GM12892 (cell line): ENCODE measurements at places on chromosomes 1 and 21.

DNA sequence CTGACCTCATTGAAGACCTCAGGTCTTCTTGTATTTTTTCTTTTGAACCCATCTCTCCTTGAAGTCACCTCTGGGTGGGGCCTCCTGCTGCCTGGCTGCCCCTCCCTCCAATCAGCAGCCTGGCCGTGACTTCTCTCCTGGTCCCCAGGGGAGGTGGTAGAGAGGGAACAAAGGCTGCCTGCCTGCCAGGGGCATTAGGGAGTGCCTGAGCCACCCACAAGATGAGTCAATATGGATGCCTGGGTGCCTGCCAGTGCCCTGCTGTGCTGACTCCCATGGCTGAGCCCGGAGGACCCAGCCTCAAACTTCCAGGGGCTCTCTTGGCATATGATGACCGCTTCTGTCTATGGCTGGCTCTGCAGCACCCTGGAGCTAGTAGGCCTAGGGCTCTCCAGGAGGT is 5.3 kb upstream of the CDCP2 start:
- no peak for DNase-seq

DNA sequence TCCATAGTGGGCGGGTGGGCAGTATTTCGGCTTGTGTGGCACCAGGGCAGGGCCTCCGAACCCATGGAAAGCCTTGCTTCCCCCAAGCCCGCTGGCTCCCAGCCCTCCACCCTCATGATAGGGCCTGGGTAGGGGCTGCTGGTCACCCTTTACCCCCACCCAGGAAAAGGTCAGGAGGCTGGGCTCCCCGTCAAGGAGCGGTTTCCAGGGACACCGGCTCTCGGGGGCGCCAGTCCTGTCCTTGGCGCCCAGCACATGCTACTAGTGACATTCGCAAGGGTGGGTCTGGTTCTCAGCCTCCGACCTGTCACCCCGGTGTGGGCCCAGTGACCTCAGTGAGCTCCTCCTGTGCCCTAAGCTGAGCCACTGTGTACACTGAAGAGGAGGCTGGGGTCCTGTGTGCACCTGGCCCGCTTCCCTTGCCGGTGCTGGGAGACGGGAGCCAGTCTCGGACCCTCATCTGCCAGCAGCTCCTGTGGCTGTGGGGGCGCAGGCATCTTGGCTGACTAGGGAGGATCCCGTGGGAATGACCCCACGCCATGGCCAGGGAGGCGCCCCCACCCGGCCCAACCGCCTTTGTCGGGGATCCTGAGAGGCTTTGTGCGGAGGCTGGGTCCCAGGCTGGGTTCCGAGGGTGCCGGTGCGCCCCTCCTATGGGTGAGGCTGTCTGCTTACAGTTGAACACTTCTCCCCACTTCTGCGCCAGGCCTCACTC is 54.6 kb downstream of the SKI start:
- DNase-seq = no peak

GRCh38 chr1:84387480-84388163 is 10.7 kb upstream of the DNASE2B start:
- DNase-seq = no peak

GRCh38 chr1:33763406-33763805 is 100.5 kb upstream of the HMGB4 start:
- no peak for DNase-seq

DNA sequence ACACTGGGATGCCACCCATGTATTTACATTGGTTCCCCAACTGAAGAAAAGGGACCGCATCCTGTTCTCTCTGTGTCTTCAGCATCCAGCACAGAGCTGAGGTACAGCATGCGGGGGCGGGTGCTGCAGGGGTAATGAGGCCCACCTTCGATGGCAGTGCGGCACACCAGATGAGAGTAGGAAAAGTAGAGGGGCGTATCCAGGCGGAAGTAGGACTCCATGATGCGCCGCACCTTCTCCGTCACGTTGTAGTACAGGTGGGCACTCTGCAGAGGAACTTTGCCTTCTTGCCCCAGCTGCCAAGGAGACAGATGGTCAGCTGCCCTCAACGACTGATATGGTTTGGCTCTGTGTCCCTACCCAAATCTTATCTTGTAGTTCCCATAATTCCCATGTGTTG is 10.0 kb upstream of the CLDN19 start:
- DNase-seq = no peak

GRCh38 chr1:153608742-153609584 is 4.0 kb downstream of the S100A16 start:
- no peak for DNase-seq

GRCh38 chr1:232047473-232047872 is 420.9 kb downstream of the DISC1 start:
- DNase-seq = no peak

GRCh38 chr1:35044431-35044830 is 12.7 kb upstream of the ZMYM6 start:
- DNase-seq = no peak

DNA sequence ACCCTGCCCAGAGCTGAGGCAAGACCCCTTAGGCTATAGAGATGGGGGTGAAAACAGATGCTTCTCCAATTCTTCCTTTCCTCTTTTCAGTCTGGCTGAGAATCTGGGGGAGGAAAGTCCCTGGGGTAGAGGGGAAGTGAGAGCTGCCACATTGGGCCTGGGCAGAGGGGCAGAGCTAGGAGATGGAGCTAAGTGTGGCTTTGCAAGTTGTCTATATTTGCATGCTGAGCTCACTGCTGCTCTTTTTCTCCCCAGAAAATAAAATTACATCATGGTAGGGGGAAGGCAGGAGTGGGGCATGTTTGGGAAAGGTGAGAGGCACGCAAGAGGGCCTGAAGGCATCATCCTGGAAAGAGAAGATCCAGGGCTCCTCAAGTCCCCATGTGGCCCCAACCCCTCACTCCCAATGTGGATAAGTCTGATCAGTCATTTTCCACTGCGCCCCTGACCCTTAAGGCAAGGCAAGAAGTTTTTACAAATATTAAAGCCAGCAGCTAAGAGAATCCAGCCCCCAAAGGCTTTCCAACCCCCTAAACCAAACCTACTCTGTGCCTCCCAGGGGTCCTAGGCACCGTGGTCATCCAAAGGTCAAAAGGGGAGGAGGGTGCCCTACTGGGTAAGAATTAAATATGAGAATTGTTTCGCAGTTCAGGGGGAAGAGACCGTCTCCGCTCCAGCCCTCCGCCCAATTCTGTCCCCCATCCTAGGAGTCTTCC is 500 bp upstream of the PEA15 start:
- peak; percentile 42 for DNase-seq

- DNase-seq = no peak
These were observed 860.4 kb downstream of the USP25 start for GRCh38 chr21:16590186-16590585.

DNA sequence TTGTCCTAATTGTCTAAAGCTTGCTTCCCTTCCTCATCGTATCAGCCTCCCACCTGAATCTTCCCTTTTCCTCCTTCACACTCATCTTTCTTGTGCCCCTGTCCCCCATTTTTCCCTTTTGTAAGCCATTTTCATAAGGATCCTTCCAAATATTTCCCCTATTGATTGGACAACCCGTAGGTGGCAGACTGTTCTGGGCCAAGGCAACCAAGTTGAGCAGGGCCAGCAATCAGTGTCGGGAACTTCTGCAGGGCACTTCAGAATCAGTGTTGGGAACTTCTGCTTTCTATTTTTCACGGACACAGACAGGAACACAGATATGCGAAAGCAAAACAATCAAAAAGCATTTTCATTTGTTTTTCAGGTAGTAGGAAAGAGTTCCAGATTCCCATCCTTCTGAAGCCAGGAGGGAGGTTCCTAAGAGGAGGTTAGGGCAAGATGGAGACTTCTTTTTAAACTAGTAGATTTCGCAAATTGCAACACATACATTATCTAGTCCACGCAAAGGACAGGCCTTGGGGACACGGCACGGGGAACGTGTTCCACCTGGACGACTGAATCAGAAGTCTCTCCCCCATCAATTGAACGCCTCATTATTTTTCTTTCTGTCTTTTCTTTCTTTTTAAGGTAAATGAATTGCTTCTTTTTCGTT is 691 bp upstream of the MPZL1 start:
- DNase-seq = no peak

GRCh38 chr21:30480145-30480544 is at the start of gene KRTAP19-1:
Gene KRTAP19-1, minus strand, starts transcription at chr21:30480367. Its CDS starts 50 bp downstream, at chr21:30480317.
- DNase-seq = no peak

DNA sequence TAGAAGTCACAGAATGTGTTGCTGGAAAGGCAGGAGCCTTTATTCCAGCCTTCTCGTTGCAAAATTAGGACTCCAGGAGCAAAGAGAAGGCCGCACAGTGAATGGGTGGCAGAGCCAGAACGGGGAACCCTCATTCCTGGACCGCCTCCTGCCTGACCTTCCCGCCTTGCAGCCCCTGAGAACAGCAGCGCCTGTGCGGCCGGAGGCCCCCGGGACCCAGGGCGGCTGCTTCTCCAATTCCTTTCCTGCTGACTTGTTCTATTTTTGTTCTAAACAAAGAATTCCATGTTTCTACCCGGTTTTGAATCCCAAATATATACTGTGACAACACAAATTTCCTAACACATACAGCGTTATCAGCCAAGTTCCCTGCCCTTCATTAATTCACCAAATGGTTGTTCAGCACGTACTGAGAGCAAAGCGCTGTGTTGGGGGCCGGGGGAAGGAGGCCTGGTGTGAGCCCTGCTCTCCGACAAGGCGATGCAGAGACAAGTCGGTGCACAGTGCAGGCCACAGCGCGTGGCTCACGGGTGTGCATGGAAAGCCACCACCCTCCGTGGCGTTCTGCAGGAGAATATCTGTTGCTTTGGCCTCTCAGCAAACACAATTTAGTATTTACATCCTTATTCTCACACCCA is 31.9 kb upstream of the COL6A2 start:
- DNase-seq = no peak

DNA sequence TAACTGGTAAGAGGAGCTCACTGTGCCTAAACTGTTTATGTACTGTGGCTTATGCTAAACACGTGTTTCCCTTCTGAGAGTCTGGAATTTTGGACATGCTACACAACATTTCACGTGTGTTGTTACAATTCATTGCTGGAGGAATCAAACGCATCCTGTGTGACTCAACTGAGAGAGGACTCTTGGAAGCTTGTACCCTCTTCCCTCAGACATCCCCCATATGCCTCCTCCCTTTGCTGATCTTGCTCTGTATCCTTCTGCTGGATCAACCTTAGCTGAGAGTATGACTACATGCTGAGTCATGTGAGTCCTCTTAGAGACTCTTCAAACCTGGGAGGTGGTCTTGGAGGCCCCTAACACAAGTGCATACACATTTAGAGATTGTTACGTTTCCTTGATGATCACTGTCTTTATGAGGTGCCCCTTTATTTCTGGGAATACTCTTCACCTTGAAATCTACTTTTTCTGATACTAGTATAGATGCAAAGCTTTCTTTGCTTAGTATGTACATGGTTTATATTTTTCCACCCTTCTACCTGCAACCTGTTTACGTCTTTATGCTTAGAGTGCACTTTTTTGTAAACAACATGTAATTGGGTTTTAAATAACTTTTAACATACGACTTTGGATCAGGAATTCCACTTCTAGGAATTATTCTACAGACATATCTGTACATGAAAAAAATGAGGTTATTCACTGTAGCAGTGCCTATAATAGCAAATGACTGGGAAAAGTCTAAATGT is 8.7 kb downstream of the NPHP4 start:
- DNase-seq = no peak

DNA sequence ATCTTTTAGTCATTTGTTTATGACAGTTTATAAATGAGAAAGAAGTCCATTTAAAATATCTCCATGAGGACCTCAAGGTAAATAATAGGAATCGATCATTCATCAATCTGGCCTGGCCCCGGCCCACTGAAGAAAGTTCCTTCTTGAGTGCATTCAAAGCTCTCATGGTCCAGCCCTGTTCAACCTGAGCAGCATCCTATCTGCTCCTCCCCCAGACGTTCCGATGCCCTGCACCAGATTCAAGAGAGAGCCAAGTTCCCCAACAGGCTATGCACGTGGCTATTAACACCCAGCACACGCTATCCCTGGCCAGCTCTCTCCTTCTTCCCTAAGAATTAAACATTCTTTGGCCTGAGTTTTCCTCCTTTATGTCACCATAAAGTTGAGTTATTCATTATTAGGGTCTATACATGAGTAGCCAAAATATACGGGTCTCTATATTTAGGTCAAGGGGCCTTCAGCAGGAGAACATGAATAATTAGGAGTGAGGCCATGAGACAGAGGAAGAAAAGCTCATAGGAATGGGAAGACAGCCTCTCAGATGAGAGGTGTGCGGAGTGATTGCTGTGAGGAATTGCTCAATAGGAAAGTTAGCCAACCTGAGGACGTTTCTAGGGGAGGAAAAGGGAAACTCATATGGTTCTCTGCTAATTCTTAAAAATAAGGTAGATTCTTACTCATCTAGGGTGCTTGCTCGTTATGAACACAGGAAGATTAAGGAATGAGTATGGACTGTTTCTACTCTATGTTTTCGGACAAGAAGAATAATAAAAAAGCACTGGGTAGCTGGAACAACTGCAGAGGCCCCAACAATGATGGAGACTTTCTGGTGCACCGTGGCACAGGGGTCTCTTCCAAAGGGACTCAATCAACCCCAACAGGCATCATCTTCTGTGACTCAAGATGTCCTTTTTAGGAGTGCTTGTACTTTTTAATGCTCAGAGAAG is 23.6 kb downstream of the RUNX1 start:
- no peak for DNase-seq

GRCh38 chr1:1041092-1041523 is 21.2 kb downstream of the AGRN start:
- DNase-seq = no peak

- peak; percentile 46 for DNase-seq
These were observed 31.3 kb downstream of the NCMAP start for GRCh38 chr1:24586970-24587820.

GRCh38 chr1:60655679-60656355 is 426.5 kb upstream of the NFIA start:
- no peak for DNase-seq
